Myocyte (in vitro differentiated cells): ENCODE measurements at places on chromosomes 1 and 21. TPM values are rescaled to one million over a fixed set of nuclear protein-coding genes. Genes with fewer than 3 reads are reported as not detected.
A peak's percentile ranks its signal among the peaks of the same experiment; 100 is the strongest.

DNA sequence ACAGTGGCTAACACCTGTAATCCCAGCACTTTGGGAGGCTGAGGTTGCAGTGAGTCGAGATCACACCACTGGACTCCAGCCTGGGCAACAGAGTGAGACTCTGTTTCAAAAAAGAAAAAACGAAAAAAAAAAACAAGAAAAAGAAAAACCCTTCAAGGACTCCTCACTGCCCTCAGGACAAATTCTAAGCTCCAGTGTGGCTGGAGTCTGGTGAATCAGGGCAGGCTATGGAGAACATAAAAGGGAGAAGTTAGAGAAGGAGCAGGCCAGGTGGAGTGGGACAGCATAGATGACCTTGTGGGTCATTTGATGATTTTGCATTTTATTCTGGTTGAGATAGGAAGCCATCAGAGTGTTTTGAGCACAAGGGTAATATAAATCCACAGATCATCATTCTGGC, 12.5 kb upstream of the UAP1 start:
- no peak for DNase-seq

Gene TMEM81
- total RNA-seq = 2.3 and 2.5 TPM in 2 replicates

- DNase-seq = no peak
Observed at GRCh38 chr1:86965827-86966182, 51.4 kb downstream of the HS2ST1 start.

Gene NFIA
- 2.0 and 2.1 TPM in 2 replicates for total RNA-seq

Gene RHOU
- total RNA-seq = 0.10 and 0.43 TPM in 2 replicates

DNA sequence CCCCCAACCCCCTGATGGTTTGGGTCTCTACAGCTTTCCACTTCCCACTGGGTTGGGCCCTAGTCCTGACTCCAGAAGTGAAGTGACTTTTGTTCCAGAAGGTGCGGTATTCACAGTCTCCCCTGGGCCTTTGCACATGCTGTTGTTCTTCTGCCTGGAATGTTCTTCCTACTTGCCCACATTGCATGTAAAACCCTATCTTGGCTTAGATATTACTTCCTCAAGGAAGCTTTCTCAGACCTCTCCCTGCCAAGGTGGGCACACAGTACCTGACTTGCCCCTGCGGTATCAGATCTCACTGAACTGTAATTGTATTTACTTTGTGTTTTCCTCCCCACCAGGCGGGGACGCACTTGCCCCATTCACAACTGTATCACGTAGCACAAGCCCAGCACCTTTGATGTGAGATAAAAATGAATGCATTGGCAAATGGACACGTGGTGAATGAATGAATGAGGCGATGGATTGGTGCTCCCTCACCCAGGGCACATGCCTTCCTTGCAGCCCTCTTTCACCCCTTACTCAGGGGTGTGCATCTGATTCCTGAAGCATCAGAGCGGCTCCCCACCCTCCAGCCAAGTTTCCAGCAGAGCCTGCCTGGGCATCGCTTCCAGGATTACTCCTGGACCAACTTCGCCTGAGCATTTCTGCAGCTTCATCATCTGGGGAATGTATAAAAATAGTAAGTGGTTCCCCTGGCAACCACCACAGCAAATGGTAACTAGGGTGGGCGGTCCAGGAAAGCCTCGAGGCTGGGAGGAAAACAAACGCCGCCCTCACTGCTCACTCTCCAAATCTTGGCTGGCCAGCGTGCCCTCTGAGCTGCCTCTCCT, 19.8 kb downstream of the NENF start:
- peak; percentile 88 for DNase-seq

Gene S100A7
- total RNA-seq = not detected in 2 replicates
